CD4-positive, alpha-beta memory T cell (primary cell): ENCODE measurements at places on chromosomes 7 and 10. TPM values are rescaled to one million over a fixed set of nuclear protein-coding genes. Genes with fewer than 3 reads are reported as not detected.

PRDX3 gene
- 125 TPM for polyA plus RNA-seq

DNA sequence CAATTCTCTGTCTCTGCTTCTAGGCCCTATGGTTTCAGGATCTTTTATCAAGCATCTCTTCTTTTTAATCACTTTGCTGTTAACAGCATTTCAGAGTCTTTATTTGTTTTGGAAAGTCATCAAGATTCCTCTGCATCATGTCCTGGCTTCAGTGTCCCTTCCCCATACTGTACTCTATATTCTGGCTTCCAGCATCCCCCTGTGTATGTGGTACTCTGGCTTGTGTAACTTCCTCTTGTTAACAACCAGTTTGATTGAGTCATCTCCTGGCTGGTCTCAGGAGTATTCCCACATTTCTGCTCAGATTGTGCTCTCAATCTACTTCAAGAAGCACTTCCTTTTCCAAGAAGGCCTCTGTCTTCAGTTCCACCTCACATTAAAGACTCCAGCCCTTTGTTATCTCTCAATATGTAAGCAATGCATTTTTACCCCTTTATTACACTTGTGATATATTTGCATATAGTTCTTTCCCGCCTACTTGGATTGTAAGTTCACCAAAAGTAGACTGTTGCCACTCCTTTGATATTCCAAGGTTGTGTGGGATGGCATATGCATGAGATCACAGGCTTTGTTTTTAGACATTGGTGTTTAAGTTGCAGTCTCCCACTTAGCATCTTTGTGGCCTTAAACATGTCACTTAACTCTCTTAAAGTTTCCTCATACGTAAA lies 15.1 kb upstream of the ATE1 start:
- H3K4me3 ChIP-seq = no peak overlapping the region
- no peaks in the 10 kb centered on the region for H3K36me3 ChIP-seq
- H3K27ac ChIP-seq = no peak overlapping the region
- H3K4me1 ChIP-seq = no peaks in the 10 kb centered on the region

PRRT4 gene
- 0.11 TPM for polyA plus RNA-seq

LRRC17 gene
- polyA plus RNA-seq = 0.26 TPM
